ENCODE measurements at places on chromosomes 12 and 14. TPM values are rescaled to one million over a fixed set of nuclear protein-coding genes. Genes with fewer than 3 reads are reported as not detected.

DNA sequence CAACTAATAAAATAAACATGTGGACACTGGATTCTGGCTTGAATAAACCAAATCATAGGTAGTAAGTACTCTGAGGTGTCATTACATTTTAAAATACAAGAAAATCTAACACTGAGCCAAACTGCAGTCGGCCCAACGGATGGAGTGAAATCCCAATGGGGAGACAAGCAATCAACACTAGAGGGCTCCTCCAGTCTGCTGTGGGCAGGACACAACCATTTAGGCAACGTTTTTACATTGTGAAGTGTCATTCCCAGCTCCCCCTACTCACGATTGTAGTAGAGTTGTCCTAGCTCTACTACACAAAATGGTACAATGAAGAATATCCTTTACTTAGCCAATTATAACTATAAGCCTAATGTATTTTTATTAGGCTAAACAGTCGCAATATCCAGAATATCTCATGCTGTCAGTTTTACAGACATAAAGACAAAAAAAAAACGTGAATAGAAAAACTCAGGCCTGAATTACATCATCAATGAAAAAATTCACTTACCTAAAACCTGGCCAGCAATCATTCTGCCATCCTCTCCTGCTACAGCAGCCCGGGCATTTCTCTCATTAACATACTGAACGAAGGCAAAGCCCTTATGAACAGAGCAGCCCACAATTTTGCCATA is 35.7 kb downstream of the HNRNPC start:
- peaks cover 48% of the 10 kb centered on the region for H3K36me3 ChIP-seq
- peaks cover 59% of the 10 kb centered on the region for H3K4me1 ChIP-seq
- no peak overlapping the region for H3K27ac ChIP-seq
- no peaks in the 10 kb centered on the region for H3K27me3 ChIP-seq

The CRIP1 gene
- 51.7 TPM for total RNA-seq

The SLC41A2 gene
- total RNA-seq = 8.1 TPM

- no peak overlapping the region for H3K4me3 ChIP-seq
- H3K27me3 ChIP-seq = no peaks in the 10 kb centered on the region
- peaks cover 17% of the 10 kb centered on the region for H3K36me3 ChIP-seq
- H3K4me1 ChIP-seq = no peaks in the 10 kb centered on the region
Measured at GRCh38 chr14:63524537-63525155, 18.5 kb downstream of the PPP2R5E start.

DNA sequence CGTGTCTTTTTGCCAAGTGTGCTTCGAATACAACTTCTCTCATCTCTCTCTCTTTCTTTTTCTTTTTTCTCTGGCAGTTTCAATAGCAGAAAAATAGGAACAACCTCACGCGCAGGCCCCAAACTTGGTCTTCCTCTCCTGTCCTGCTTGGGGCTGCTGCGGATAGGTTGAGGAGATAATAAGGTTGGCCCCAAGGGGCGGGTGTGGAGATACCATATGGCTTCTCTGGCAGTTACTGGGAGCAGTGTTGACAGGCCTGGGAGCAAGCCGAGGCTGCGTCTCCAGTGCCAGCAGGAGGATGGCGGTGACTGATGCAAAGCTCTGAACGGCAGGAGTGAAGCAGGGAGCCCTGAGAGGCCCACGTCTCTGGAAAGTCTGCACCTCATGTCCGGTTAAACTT is 89.5 kb upstream of the MANSC4 start:
- no peak overlapping the region for H3K4me3 ChIP-seq
- no peak overlapping the region for H3K27ac ChIP-seq
- peaks cover 2% of the 10 kb centered on the region for H3K27me3 ChIP-seq
- H3K4me1 ChIP-seq = peaks cover 65% of the 10 kb centered on the region
- H3K36me3 ChIP-seq = no peaks in the 10 kb centered on the region

The TEP1 gene
- 17.2 TPM for total RNA-seq

GRCh38 chr14:50353126-50353525 is 41.0 kb downstream of the DMAC2L start:
- peak overlapping the region; percentile 60 for H3K4me3 ChIP-seq
- H3K27me3 ChIP-seq = no peaks in the 10 kb centered on the region
- H3K27ac ChIP-seq = peak overlapping the region; percentile 11
- H3K36me3 ChIP-seq = peaks cover 10% of the 10 kb centered on the region
- DNase-seq = no peak
